ENCODE measurements at places on chromosomes 12 and 14.

DNA sequence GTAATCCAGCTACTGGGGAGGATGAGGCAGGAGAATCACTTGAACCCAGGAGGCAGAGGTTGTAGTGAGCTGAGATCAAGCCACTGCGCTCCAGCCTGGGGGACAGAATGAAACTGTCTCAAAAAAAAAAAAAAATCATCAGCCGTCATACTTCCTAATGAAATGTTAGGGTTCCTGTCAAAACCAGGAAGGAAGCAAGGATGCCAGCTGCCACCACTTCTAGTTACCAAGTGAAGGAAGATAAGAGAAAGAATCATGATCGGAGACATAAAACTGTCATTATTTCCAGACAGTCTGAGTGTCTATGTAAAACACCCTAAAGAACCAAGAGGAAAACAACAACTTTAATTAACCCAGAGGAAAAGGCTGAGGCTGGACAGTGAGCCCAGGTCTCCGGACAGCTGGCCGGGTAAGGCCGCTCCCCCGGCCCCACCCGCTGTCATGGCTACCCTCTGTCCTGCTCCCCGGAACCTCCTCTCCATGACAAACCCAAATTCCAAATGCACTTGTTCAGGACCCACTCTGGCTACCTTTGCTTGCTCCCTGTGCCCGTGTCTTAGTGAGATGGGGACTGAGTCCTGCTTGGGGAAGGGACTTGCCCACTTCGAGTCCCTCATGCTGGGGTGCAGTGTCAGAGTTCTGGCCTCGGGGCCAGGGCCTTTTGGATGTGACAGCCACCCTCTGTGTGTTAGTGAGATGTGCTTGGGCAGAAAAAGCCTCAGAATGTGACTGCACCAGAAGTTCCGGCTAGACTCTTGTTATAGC lies 29.0 kb downstream of the SLC6A12 start:
- H3K27ac ChIP-seq = no peak overlapping the region
- H3K4me1 ChIP-seq = peaks cover 3% of the 10 kb centered on the region
- no peak overlapping the region for H3K4me3 ChIP-seq

GRCh38 chr14:89374908-89375307 lies 42.1 kb downstream of the FOXN3 start:
- no peaks in the 10 kb centered on the region for H3K27me3 ChIP-seq
- H3K4me1 ChIP-seq = peaks cover 24% of the 10 kb centered on the region
- no peak overlapping the region for H3K27ac ChIP-seq
- H3K4me3 ChIP-seq = no peak overlapping the region
- peaks cover 22% of the 10 kb centered on the region for H3K36me3 ChIP-seq

GRCh38 chr12:93072340-93072739 lies 143.2 kb upstream of the EEA1 start:
- no peak overlapping the region for H3K4me3 ChIP-seq
- no peaks in the 10 kb centered on the region for H3K4me1 ChIP-seq
- no peak overlapping the region for H3K27ac ChIP-seq
- H3K36me3 ChIP-seq = no peaks in the 10 kb centered on the region
- H3K27me3 ChIP-seq = no peaks in the 10 kb centered on the region

GRCh38 chr14:59208224-59208814 lies 19.9 kb downstream of the DAAM1 start:
- no peaks in the 10 kb centered on the region for H3K27me3 ChIP-seq
- no peak overlapping the region for H3K27ac ChIP-seq
- H3K4me3 ChIP-seq = no peak overlapping the region
- peaks cover 34% of the 10 kb centered on the region for H3K4me1 ChIP-seq

GRCh38 chr12:49705479-49706134 lies 1.6 kb downstream of the FMNL3 start:
- H3K27ac ChIP-seq = peak overlapping the region; percentile 36
- H3K36me3 ChIP-seq = no peaks in the 10 kb centered on the region
- peaks cover 46% of the 10 kb centered on the region for H3K27me3 ChIP-seq
- no peak for DNase-seq

DNA sequence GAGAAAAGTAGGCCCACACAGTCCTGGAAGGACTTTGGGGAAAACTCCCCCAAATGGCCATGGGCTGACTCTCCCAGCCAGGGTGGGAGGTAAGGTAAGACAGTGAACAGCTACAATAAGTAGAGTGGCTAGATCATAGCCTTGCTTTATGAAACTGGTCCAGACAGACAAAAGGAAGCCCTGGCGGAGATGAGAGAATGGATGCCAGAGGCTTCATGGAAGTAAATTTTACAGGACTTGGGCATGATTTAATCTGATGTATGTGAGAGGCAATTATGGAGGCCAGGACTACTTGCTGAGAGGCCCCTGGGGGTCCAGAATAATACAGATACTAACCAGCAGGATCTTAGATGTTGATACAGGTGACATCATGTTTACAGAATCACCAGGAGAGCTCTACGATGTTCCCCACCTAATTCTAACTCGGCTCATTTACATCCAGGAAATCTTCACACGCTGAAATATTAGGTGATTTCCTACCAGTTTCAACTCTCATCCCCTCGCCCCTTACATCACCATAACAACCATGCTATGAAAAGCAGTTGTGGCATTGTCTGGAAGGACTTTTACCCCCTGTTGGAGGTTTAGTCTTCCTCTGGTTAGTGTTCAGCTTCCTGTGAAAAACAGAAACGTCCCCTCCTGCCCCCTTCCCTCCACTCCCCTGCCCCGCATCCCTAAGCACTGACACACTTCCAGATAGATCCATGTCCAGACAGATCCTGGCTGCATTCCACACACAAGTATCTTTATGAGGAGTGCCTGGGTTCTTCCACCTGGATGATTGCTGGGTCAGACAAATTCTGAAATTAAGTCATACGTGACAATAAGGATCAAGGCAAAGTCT lies 39.5 kb upstream of the NT5DC3 start:
- H3K4me1 ChIP-seq = peaks cover 13% of the 10 kb centered on the region
- H3K36me3 ChIP-seq = no peaks in the 10 kb centered on the region
- no peak for DNase-seq
- H3K27ac ChIP-seq = no peak overlapping the region
- no peak overlapping the region for H3K4me3 ChIP-seq
- peaks cover 7% of the 10 kb centered on the region for H3K27me3 ChIP-seq

- DNase-seq = no peak
- no peaks in the 10 kb centered on the region for H3K36me3 ChIP-seq
- H3K27me3 ChIP-seq = peaks cover 77% of the 10 kb centered on the region
Measured at GRCh38 chr12:102973583-102973982, 16.1 kb downstream of the ASCL1 start.

DNA sequence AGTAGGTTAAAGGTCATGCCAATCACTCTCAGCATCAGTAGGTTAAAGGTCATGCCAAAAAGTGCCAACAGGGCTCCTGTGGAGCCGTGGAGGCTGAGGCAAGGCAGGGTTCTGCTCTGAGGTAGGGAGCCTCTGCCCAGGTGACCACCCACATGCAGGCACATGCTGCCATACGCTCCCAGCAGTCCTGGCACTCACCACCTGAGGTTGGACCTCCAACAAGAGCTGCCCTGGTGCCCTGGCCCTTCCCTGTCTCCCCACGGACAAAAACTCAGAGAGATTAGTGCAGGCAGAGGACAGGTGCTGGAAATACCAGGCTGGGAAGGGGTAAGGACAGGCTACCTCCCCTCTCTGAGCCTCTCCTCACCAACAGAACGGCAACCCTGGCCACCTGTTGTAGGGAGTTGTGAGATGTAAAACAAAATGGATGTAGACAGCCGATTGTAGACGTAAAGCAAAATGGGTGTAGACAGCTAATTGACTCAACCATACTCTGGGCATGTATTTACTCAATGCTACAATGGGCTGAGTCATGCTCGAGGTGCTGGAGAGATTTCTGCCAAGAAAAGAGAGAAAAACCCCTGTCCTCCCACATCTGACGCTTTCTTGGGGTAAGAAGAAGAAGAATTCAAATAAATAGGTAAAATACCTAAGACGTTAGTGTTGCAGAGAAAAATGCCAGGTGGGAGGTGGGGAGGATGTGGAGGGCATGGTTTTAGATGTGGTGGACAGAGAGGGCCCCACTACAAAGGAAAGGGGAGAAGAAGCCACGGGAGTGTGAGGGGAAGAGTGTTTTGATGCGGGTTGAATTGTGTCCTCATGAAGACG lies 32.4 kb downstream of the LTBP2 start:
- no peak for DNase-seq
- peak overlapping the region; percentile 78 for H3K27ac ChIP-seq
- H3K27me3 ChIP-seq = no peaks in the 10 kb centered on the region
- H3K4me3 ChIP-seq = no peak overlapping the region
- no peaks in the 10 kb centered on the region for H3K36me3 ChIP-seq
- H3K4me1 ChIP-seq = peaks cover 23% of the 10 kb centered on the region

DNA sequence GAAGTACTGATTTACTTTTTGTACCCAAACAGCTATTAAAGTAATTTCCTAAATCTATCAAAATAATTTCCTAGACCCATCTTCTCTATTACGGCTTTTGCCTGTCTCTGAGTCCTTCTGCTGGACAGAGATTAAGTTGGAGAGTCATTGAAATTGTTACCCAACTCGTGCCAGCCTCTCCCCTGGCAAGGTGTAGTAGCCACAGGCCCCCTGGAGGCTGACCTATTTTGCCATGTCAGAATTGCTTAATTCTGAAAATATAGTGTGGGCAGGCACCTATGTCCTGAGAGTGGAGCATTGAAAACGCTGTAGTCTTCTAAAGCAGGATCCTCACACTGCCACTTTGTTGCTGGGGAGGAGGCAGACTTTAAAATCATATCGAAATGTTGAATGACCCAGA lies 308.2 kb downstream of the GLT1D1 start:
- H3K27ac ChIP-seq = no peak overlapping the region
- H3K27me3 ChIP-seq = peaks cover 5% of the 10 kb centered on the region
- no peaks in the 10 kb centered on the region for H3K4me1 ChIP-seq
- DNase-seq = no peak
- no peak overlapping the region for H3K4me3 ChIP-seq

DNA sequence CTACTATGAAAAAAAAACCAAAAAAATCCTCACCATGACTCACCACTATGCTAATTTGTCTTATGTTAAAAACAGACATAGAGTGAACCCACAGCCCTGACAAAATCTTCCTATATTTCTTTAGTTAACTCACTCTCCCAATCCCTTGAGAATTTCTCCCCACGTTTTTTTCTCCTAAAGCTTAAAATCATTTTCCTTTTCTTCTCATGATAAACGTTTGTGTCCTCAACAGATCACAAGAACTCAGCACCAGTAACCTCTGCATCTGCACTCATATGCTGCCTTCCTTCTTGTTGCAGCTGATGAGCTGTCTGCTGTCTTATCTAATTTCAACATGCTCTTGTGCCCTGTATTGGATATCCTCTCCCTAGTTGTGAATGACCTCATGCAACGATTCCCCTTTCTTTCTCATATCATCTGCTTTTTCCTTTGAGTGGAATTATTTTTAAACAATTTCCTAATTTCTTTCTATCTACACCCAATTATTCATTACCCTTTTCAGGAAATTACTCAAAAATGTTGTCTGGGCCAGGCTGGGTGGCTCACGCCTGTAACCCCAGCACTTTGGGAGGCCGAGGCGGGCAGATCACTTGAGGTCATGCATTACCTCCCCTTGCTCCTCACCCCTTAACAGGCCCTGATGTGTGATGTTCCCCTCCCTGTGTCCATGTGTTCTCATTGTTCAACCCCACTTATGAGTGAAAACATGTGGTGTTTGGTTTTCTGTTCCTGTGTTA lies 427.5 kb upstream of the MGAT4C start:
- no peak overlapping the region for H3K4me3 ChIP-seq
- no peak overlapping the region for H3K27ac ChIP-seq
- H3K4me1 ChIP-seq = no peaks in the 10 kb centered on the region
- H3K27me3 ChIP-seq = no peaks in the 10 kb centered on the region

- H3K27me3 ChIP-seq = no peaks in the 10 kb centered on the region
- peak overlapping the region; percentile 73 for H3K27ac ChIP-seq
- no peak for DNase-seq
- H3K4me3 ChIP-seq = no peak overlapping the region
Measured at GRCh38 chr14:68214431-68214830, 394.9 kb downstream of the RAD51B start.

GRCh38 chr14:93137864-93138263 lies 22.1 kb upstream of the ITPK1 start:
- H3K27ac ChIP-seq = no peak overlapping the region
- H3K36me3 ChIP-seq = no peaks in the 10 kb centered on the region
- peaks cover 5% of the 10 kb centered on the region for H3K4me1 ChIP-seq
- no peaks in the 10 kb centered on the region for H3K27me3 ChIP-seq
- no peak for DNase-seq

GRCh38 chr14:98204139-98204538 lies 1067.9 kb downstream of the BCL11B start:
- no peaks in the 10 kb centered on the region for H3K36me3 ChIP-seq
- H3K4me1 ChIP-seq = no peaks in the 10 kb centered on the region
- H3K4me3 ChIP-seq = no peak overlapping the region

GRCh38 chr14:59297071-59297776 lies 108.8 kb downstream of the DAAM1 start:
- peaks cover 5% of the 10 kb centered on the region for H3K36me3 ChIP-seq
- H3K4me1 ChIP-seq = peaks cover 45% of the 10 kb centered on the region
- DNase-seq = no peak
- H3K27me3 ChIP-seq = no peaks in the 10 kb centered on the region

- no peaks in the 10 kb centered on the region for H3K27me3 ChIP-seq
- no peak overlapping the region for H3K4me3 ChIP-seq
- peaks cover 6% of the 10 kb centered on the region for H3K4me1 ChIP-seq
- no peak for DNase-seq
Measured at GRCh38 chr14:102867826-102868580, 54.5 kb upstream of the AMN start.

DNA sequence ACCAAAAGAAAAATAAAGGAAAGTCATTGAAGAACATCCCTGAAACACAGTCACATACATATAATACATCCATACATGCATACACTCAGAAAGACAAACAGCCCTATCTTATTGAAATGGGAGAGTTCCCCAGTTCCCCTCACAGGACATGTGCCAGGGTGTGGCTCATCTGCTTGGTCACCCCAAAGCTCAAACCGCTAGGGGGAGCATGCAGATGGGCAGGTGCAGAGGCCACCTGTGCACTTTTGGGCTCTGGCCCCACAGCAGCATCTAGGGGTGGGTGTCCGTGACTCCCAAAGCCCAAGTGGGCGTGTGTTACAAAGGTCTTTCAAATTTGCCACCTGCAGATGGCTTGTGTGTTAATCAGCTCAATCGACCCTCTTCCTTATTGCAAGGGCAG lies 75.2 kb downstream of the CMAS start:
- peaks cover 8% of the 10 kb centered on the region for H3K27me3 ChIP-seq
- no peak for DNase-seq
- peaks cover 11% of the 10 kb centered on the region for H3K4me1 ChIP-seq
- H3K4me3 ChIP-seq = no peak overlapping the region
- H3K36me3 ChIP-seq = no peaks in the 10 kb centered on the region

GRCh38 chr14:80958939-80959338 lies 3.5 kb downstream of the TSHR start:
- H3K4me1 ChIP-seq = peaks cover 4% of the 10 kb centered on the region
- no peak overlapping the region for H3K4me3 ChIP-seq
- H3K36me3 ChIP-seq = no peaks in the 10 kb centered on the region

DNA sequence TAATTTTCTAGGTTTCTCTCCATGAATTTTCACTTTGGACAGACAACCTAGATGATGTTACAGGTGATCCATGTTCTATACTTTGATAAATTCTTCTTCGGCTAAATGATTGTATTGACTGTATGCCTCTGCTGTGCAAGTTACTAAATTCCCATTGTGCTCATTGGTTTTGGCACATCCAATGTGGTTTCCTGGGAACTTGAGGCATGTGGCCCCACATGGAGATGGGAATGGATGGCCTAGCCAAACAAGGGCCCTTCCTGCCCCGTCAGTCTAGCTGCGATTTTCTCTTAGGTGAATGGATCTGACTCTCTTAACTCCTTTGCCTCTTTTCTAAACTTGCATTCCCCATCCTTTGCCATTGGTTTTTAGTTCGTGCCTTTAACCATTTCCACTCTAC lies 186.2 kb downstream of the PELI2 start:
- no peaks in the 10 kb centered on the region for H3K4me1 ChIP-seq
- no peak for DNase-seq
- H3K27me3 ChIP-seq = no peaks in the 10 kb centered on the region
